ENCODE measurements at places on chromosomes 13 and 19.

DNA sequence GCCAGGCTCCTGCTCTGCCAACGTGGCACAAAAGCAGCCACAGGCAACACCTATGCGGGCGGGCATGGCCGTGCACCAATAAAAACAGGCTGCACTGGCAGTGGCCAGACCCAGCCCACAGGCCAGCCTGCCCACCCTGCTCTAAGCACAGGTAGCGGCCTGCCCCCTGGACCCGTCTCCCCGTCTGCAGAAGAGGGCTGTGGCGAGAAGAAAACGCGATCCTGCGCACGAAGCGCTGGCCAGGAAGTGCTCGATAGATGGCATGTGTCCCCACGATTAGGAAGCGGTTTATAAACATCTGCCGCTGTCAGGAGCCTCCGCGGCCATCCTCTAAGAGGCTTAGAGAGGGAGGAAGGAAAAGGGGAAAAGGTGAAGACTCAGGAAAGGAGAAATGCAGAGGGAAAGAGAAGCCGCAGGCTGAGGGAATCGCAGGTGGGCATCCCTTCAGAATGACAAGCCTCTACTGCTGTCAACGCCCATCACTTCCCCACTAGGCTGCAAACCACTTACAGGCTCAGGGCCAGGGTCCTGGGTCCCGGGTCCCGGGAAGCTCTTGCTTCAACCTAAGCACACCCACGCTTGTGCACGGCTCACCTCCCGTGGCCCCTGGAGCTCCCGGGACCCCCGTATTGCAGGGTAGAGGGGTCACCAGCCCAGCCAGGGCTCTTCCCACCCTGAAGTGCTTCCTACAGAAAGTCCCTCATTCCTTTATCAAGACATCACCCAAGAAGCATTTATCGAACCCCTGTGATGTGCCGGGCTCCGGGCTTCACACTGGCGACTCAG is 10.5 kb downstream of the MLLT1 start:
- DNase-seq, result no peak

DNA sequence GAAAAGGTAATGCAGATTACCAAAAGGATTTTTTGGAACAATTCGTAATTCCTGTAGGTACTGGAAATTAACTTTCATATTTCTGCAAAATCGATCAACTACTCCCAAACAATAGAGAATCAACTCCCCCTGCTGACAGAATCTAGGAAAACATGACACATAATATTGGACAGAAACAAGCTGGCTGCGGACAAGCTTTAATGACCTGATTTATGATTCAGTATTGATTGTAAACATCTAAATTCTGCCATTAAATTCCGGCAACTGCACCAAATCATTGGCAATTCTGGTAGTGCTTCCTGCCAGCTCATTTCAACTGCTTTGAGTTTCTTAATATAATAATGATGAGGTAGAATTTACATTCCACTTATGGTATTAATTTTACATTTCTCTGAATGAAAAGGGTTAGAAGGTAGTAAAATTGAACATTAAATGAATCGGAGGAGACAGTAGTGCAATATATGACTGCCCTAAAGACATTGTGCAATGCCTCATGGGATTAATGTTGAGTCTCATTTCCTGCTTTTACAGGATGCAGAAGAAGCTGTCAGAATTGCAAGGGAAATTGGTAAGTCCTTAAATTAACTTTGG is 146.5 kb downstream of the PCCA start:
- DNase-seq, result no peak

DNA sequence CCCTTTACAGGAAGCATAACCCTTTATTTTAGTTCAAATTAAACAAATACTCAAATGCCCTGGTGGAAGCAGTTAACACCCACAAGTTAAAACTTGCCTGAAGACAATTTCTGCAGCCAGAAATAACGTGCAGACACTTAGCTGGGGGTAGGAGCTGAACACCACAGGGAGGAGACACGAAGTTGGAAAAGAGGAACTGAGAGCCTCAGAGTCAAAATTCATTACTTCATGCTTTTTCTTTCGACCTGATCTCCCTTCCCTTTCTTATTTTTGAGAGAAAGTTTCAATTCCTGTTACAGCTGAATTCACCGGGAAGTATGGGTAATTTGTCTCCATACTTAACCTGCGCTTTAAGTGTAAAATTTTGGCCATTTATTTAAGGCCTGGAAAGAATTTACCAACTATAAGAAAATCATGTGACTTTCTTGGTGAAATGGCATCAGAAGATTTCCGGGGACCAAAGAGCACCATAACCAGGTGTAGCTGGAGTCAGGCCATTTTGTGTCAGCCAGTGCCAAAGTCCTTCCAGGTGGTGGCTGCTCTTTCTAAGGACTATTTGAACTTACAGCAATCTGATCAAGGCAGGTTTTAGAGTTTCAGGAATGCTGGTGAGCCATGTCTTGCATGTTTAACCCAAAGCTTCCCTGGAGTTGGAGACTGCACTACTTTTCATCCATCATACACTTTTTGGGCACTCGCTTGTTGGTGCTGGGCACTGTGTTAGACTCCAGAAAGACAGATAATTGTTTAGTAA is 46.5 kb upstream of the RCBTB2 start:
- DNase-seq, result peak; percentile 30

- DNase-seq, result peak; percentile 87
Measured at GRCh38 chr19:50427997-50428425, 4.7 kb upstream of the MYBPC2 start.

GRCh38 chr19:48392860-48393558 is 459 bp upstream of the GRIN2D start:
- DNase-seq, result no peak

DNA sequence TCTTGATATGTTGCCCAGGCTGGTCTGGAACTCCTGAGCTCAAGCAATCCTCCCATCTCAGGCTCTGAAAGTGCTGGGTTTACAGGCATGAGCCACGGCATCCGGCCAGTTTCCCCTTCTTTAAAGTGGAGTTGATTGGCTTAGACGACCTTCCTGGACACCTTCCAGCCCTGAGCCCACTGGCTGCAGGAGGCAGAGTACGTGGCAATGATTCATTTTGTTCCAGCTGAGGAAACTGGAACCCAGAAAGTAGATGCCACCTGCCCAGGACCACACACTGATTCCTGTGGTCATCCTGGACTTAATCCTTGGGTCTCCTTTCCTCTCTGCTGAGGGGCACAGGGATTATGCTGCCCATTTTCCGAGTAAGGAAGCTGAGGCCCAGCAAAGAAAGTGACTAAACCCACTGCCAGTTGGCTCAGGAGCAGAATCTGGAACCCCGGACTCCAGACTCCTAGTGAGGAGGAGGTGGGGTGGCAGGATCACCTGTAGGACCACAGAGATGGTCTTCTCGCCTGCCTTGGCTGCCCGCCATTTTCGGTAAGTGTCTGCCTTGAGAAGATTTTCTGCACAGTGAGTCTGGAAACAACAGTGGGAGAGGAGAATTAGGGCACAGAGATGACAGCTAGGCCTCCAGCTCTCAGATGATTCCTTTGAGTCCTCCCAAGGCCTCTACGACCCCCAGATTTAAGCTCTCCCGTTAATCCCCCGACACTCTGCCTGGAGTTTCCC is 737 bp downstream of the XRCC1 start:
- no peak for DNase-seq

GRCh38 chr13:113322043-113322461 is 25.0 kb downstream of the LAMP1 start:
- DNase-seq, result no peak
